Activated CD4-positive, alpha-beta T cell treated with anti-CD3 and anti-CD28 coated beads, Interleukin-2, Interleukin-4, amounts not matched to agents 100 ng/mL and 50 ng/mL, durations not matched to agents 16 hours and 8 hours (primary cell): ENCODE measurements at places on chromosomes 6 and 20.

- DNase-seq = no peak
These were observed 125.2 kb upstream of the TRAF3IP2 start for GRCh38 chr6:111730864-111731263.

GRCh38 chr6:147625946-147626345 lies 117.5 kb downstream of the SAMD5 start:
- no peak for DNase-seq

DNA sequence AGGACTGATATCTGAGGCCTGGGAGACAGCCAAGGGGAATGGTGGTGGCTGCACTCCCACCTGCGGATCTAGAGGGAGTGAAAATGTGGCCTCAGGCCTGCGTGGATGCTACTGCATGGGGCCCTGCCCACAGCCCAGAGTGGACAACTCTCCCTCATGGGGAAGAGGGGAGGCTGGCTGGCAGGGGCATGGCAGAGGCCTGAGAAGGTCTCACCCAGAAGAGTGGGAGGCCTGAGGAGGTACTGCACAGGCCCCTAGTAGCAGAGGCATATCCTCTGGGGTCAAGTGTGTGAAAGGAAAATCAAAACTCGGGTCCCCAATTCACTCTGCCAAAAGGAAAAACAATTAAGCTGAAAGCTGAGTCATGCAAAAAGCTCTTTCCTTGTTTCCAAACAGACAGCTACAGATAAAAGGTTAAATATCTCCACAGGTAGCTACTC lies 158.2 kb downstream of the AKAP7 start:
- no peak for DNase-seq

DNA sequence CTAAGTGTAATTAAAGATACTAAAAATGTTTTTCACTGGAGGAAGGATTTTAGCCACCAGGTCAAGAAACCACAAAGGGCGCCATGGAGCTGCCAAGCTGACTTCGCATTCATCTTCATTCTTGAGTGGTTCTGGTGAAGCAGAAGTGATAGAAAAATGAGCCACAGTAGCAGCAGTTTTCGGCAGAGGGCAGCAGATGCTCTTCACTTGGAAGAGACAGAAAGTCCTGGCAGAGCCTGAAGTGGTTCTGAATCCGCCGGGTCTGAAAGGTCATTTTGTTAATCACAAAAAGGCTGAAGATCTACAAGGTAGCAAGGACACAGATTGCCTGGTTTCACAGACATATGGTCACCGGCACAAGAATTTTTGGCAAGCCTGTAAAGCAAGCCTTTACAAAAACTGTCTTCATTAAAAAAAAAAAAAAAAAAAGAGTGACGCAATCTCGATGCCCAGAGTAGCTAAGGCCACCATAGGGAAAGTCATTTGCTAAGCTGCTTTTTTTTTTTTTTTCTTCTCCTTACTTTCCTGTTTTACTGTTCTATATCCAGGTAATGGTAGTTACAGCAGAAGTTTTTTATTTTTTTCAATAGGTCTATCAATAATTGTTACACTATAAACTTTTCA lies 345.1 kb upstream of the AGPAT4 start:
- DNase-seq = no peak

DNA sequence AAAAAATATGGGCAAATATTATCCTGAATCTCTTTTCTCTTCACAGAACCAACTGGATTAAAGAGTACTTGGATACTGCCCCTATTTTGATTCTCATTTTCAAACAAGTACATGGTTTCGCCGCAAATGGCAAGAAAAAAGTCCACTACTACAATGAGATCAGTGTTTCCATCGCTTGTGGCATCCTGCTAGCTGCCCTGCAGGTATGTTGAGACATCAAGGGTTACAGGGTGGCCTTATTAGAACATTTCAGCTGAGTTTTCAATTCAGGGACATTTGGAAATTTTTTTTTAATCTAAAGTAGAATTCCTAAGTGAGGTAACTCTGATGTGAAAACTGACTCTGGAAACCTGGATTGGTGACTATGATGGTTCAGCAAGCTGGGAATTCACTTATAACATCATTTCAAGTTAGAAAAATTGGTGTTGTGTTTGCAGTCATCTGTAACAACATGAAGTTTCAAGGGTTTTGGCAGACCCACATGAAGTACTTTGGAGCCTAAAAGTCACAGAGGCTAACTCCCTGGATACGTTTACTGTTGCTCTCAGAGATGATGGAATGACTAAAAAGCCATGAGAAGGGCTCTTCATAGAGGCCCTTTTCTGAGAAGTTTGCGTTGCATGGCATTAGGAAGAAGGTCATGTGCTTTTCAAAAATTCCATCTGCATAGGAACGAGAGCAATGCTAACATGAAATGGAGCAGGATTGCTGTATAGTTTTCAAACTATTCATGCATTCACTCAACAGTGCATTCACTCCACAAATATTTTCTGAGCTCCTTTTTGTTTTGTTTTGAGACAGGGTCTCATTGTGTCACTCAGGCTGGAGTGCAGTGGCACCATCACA lies 25.5 kb downstream of the IYD start:
- no peak for DNase-seq

GRCh38 chr6:143061597-143062385 lies 1.1 kb downstream of the AIG1 start:
- DNase-seq = no peak

DNA sequence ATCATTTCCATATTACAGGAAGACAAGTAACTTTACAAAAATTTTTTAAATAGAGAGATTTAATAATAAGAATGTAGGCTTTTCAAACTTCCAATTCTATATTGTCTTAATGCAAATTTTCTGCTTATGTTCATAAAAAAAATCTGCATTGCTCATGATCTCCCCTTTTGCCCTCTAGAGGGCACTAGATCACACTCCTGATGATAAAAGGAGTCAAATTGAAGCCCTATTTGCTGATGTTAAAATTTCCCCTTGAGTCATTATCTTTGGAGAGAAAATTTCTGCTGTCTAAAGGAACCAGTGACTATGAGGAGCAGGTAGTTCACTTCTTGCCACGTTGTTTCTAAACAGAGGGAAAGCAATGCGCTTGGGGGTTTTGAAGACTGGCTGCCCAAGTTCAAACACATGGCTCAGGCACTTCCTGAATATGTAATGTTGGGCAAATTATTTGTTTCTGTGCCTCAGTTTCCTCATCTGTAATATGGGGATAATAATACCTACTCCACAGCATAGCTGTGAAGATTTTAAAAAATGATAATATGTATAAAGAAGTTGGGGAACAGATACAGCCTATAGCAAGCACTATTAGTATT lies 874.2 kb downstream of the TFAP2A start:
- peak; percentile 33 for DNase-seq
